Stimulated activated CD8-positive, alpha-beta memory T cell treated with anti-CD3 and anti-CD28 coated beads, Interleukin-4, amount 100 ng/mL, for 1 hour (primary cell): ENCODE measurements at places on chromosomes 2 and 18.

DNA sequence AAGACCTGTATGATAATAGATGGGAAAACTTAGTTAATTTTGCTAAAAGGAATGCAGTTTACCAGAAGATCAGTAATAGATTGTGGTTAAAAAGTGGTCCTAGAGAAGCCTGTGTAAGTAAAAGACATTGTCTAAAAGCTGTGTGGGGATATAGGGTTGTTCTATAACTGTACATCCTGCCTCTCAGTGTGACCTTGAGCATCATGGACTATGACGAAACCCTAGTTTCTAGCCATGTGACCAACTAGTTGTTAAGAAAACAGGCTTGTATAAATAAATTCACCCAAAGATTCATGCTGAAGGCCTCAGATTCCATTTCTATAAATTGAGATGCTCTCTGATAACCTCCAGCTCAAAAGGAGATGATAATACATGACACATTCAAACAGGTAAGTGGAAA, 160.7 kb downstream of the IKZF2 start:
- DNase-seq = no peak

DNA sequence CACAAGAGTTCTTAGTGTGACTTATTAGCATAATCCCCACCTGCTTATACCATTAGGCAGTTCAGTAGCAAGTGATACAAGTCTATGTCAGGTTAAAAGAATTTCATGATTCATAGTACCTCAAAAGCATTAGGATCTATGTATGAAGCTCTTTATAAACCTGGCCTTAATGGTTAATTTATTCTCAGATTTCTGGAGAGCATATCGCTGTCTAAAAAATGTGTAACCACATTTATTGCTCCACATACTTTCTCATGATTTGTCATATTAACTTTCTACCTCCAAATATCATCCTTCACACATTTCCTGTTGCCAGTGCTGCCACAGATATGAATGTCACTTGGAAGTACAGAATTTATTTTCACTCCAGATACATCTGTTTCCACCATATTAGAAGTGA, 332.8 kb upstream of the MAP2 start:
- no peak for DNase-seq

DNA sequence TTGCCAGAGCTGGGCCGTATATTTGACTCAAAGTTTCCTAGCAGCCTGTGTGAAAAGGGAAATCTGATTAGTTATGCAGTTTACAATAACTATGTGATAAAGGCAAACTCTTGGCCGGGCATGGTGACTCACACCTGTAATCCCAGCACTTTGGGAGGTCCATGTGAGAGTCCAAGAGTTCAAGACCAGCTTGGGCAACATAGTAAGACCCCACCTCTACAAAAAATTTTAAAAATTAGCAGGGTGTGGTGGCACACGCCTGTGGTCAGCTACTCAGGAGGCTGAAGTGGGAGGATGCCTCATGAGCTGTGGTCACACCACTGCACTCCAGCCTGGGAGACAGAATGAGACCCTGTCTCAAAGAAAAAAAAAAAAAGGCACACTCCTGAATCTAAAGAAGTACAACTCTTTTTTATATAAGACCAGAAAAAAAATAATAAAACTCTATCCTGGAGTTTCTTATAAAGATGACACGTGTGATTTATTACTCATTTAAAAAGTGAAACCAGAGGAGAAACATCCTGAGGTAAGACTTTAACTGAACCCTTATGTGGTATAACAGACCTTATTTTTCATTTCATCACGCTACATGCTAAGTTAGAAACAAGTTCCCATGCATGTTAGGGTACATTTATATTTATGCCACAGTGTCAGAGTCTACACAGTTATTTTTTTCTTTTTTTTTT, 32.6 kb upstream of the KCMF1 start:
- no peak for DNase-seq

GRCh38 chr2:67845621-67846369, 217.0 kb downstream of the C1D start:
- DNase-seq = no peak

GRCh38 chr2:146365041-146365440, 1479.8 kb upstream of the ACVR2A start:
- DNase-seq = no peak

- DNase-seq = no peak
These were observed 816 bp downstream of the CDH2 start for GRCh38 chr18:28175930-28176697.

DNA sequence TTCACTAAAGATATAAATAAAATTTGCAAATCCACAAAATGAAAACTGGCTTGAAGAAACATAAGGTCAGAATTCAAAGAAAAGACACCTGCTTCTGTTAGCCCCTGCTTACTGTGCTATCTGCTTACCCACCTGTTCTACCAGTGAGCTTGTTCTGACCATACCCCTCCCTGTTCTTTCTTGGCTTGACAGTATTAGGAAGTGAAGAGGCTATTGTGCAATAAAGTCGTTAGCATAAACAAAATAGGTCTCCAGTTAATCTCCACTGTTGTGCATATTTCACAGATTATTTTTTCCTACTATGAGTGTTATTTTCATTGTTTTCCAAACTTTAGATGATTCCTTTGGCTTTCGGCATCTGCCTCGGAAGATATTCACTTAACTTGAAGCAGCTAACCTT, 322.1 kb downstream of the CCDC85A start:
- DNase-seq = no peak

- DNase-seq = no peak
These were observed 46.3 kb downstream of the FAM178B start for GRCh38 chr2:96940001-96940615.

DNA sequence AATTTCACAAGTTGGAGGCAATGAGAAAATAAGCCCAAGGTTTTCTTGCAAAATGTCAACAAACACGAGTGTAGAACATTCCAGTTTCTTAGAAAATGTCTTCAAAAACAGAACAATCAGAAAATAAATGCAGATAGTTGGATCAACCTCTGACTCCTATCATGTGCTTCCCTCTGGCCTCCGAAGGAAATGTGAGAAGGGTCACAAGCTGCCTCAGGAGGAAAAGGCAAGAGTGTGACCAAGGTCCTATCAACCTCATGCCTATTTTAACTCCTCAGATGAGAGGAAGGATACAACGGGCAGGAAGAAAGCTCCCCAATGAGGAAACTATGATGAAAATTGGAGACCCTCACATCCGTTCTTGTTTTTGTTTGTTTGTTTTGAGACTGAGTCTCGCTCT, 7.9 kb downstream of the SCYGR5 start:
- DNase-seq = no peak

GRCh38 chr18:41593171-41593675, 361.8 kb upstream of the PIK3C3 start:
- DNase-seq = no peak

DNA sequence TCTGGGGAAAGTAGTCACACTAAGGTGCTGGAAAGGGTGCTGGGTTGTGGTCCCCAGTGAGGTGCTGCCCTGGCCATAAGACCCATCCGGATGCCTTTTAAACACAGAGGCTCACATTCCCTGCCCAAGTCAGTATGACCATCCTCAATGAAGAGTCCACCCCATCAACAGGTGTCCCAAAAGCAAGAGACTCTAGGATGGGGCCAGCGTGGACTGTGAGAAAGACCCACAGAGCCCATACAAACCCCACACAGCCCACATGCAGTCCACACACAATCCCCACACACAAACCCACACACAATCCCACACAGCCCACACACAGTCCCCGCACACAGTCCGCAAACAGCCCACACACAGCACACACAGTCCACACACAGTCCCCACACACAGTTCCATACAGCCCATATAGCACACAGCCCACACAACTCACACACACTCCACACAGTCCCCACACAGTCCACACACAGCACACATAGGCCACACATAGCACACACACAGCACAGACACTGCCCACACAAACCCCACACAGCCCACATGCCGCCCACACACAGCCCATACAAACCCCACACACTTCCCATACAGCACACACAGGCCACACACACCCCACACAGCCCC, 241.4 kb upstream of the SALL3 start:
- DNase-seq = no peak

DNA sequence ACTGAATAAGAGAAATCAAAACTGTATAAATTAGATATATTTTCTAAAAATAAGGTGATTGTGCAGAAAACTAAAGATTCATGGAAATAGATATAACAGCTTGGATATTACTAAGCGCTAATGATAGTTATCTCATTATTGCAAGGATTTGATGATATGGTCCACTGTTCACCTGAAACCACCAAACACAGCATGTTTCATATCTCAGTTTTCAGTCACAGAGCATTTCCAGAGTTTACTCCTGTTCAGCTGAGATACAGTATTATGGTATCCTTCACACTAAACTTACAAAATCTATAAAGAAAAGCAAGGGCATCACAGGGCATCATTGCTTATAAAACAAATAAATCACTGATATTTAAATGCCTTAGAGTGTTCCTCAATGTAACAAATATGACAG, 591.6 kb downstream of the ERBB4 start:
- no peak for DNase-seq

- DNase-seq = no peak
These were observed 88.0 kb downstream of the SS18 start for GRCh38 chr18:26002375-26002910.

DNA sequence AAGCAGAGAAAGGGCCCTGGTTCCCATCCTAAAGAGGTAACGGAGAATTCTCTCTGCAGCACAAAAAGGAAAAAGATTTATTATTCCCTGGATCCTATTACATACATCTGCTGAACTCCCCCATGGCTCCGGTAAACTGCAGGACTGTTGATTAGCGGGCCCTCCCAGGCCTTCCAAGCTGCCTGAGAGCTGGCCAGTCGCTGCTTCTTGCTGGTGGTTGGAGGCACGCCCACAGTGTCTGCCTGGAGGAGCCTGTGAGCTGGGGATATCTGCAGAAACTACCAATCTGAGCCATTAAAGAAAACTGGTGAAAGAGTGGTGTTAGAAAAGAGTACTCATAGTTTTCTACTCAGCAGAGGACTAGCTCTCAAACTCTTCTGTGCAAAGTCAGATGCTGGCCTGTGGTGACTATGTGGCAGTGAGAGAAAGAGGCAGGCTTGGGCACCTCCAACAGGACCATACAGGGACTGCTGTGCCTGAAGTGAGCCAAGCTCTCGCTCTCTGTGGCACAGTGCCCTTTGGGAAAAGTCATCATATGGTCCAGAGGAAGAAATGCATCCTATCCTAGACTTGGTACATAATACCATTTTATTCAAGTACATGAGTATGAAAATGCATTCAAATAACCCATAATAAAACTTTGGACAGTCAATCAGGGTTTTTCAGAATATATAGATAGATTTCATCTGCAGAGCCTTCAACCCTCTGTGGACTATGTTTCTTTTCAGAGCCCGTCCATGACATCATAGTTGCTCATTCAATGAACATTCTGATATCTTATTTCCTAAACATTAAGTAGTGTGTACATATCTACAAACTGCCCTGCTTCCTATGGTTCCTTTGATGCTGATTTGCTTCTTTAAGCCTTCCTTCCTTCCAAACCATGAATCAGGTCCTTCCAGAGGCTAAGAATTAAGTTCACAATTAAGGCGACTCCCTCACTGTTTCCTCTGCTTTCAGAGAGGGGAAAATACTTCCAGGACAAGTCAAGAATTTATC, 242.0 kb upstream of the LYPD1 start:
- no peak for DNase-seq

GRCh38 chr18:79413426-79413825, 17.7 kb downstream of the NFATC1 start:
- no peak for DNase-seq

DNA sequence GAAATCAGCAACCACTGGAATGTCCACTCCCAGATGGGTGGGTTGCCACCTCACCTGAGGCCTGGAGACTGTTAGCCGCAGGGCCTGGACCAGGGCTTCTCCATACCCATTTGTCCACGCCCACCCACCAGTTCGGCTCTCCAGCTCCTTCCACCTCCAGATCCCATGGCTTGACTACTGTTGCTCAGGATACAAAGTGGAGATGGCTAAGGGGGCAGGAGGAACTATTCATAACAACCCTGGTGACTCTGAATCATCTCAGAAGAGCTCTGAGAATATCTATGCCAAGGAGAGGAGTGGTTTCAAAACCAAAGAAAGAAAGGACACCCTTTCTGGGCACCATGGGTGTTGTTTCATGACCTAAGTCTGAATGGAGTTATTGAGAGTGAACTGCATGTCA, 145.8 kb downstream of the LAMA3 start:
- DNase-seq = no peak
